ENCODE measurements at places on chromosomes 7 and 10. TPM values are rescaled to one million over a fixed set of nuclear protein-coding genes. Genes with fewer than 3 reads are reported as not detected.
A peak's percentile ranks its signal among the peaks of the same experiment; 100 is the strongest.

The GAD2 gene
- not detected for total RNA-seq

- DNase-seq = no peak
Observed at GRCh38 chr10:25465582-25466372, 291.0 kb downstream of the GPR158 start.

The CRPPA gene
- total RNA-seq = 7.9 TPM

- DNase-seq = no peak
Observed at GRCh38 chr7:6606866-6607583, 8.4 kb upstream of the ZNF853 start.

The CNTNAP2 gene
- 42.5 TPM for total RNA-seq

DNA sequence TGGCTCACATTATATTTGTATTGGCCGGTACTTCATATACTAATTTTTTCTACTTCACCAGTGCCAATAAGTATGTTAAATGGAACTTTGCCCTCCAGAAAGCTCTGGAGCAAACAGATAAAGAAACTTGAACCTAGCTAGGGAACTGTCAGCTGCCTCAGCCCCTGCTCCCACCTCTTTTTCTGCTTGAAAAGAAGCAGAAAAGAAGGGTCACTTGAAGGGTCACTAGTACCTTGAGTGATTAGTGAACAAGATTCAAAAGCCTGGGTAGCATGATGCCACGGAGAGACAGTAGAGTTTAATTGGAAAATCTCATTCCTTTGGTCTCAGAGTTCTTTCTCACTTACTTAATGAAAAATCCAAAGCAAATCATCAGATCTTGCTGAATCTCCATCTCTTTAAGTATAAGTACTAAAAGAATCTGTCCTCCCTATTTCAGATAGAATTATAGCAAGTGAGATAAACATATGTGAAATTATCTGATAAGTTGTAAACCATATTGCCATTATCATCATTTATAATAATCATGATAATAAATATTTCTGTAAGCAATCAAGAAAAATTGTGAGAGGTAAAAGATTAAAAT lies 47.7 kb downstream of the PTN start:
- no peak for DNase-seq

GRCh38 chr10:27949528-27950241 lies 49.2 kb downstream of the ODAD2 start:
- no peak for DNase-seq

The ICA1 gene
- total RNA-seq = 34.2 TPM

DNA sequence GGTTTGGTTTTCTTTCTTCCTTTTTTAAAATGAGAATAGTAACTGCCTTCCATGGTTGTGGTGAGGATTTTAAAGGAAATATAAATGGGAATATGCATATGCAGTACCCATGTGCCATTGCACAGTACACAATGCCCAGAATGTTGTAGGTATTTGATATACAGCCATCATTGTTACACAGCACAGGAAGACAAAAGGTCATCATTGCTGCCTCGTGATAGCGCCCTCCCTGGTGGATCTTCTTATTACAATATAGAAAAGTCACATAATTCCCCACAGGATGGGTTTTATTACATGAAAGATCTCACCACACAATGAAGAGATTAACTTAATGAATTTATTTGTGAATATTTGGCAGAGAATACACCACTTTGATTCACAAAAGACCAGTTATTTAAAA lies 76.5 kb downstream of the PPP1R17 start:
- no peak for DNase-seq

DNA sequence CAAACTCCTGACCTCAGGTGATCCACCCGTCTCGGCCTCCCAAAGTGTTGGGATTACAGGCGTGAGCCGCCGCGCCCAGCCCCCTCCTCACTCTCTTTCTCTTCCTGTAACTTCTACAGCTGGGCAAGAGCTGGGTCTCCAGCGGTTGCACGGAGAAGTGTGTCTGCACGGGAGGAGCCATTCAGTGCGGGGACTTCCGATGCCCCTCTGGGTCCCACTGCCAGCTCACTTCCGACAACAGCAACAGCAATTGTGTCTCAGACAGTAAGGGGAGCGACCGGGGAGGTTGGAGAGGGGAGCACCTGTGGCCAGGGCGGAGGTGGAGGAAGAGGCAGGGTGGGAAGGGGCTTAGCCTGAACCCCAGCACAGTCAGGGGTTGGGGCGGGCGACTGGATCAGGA lies 41.4 kb downstream of the EPHB4 start:
- no peak for DNase-seq

- peak; percentile 50 for DNase-seq
Observed at GRCh38 chr10:58467931-58468635, 44.6 kb upstream of the BICC1 start.

The NEUROD6 gene
- not detected for total RNA-seq

The MRLN gene
- total RNA-seq = 0.98 TPM

- DNase-seq = no peak
Observed at GRCh38 chr7:125450749-125451148, 521.1 kb upstream of the POT1 start.

The PTF1A gene
- not detected for total RNA-seq

The CFAP70 gene
- total RNA-seq = 0.26 TPM

The SLC13A1 gene
- not detected for total RNA-seq

The LIPN gene
- not detected for total RNA-seq

DNA sequence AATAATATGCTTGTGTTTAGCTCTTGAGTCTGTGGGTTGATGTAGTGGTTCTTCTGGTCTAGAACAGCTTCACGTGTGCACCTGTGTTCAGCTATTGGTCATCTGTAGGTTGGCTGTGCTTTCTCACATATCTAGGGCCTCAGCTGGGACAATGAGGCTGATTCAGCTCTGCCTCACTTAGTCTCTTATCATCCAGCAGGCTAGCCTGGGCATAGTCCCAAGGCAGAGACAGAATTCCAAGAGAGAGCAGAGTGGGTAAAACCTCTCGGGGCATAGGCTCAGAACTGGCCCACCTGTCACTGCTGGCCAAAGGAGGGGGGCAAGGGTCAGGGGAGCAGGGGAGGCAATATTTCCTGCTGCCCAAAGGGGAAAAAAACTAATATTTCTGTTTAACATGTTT lies 32.0 kb upstream of the MXI1 start:
- no peak for DNase-seq

DNA sequence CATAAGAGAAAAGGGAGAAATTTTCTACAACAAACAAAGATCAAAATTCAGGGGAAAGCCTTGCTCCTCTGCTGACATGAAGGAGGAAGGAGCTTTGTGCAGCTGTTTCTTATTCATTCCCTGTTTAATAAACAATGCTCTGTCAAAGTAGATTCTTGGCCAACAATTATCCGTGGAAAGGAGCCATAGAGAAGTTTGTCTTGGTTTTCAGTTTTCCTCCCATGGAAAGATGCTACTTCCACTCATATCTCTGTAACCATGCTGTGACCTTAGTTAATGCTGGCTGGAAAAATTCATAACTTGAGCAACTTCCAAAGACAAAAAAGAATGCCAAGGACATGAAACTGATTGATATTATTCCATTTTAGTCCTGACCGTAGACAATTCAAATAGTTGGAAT lies 8.1 kb downstream of the DDC start:
- DNase-seq = no peak

The C10orf143 gene
- total RNA-seq = not detected

GRCh38 chr10:26697922-26698608 lies 564 bp downstream of the PDSS1 start:
- peak; percentile 36 for DNase-seq
